ENCODE measurements at places on chromosomes 7 and 10.

- DNase-seq = no peak
These were observed 86.1 kb downstream of the PIP4K2A start for GRCh38 chr10:22628309-22628708.

- no peak for DNase-seq
These were observed 17.3 kb downstream of the ABCB4 start for GRCh38 chr7:87458148-87458547.

DNA sequence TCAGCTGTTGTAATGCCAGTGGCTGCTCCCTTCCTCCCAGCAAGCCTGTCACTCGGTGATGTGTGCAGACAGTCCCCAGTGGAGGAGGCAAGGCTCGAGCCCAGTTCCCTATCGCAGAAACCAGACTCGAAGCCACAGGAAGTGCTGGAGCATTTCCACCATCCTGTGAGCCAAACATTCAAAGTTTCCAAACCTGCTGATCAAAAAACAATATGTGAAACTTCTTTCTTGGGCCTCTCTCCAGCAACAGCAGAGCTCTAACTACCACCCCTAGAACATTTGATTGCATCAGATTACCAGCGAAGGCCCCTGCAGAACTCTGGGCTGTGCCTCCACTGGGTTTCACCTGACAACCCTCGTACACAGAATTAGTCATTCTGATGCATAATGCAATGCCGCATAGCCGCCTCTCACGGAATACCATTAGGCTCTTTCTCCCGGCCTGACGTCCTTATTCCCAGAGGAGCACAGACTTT, 94.0 kb downstream of the ELMO1 start:
- no peak for DNase-seq

DNA sequence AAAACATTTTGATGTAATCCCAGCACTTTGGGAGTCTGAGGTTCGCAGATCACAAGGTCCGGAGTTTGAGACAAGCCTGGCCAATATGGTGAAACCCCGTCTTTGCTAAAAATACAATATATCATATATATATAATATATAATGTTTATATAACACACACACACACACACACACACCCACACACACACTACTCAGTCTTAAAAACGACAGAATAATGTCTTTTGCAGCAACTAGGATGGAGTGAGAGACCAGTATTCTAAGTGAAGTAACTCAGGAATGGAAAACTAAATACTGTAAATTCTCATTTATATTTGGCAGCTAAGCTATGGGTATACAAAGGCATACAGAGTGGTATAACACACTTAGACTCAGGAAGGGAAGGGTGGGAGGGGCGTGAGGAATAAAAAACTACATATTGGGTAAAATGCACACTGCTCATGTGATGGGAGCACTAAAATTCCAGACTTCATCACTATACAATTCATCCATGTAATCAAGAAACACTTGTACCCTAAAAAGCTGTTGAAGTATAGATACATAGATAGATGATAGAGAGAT, 231.2 kb upstream of the SEMA3A start:
- DNase-seq = no peak

- peak; percentile 52 for DNase-seq
These were observed 33.9 kb downstream of the FAM107B start for GRCh38 chr10:14740684-14741247.
